Common myeloid progenitor, CD34-positive (primary cell): ENCODE measurements at places on chromosomes 5 and 9.

- DNase-seq = no peak
Observed at GRCh38 chr5:72291601-72292000, 28.4 kb downstream of the MRPS27 start.

- DNase-seq = peak; percentile 42
Observed at GRCh38 chr5:145941448-145942130, 5.2 kb downstream of the SH3RF2 start.

- DNase-seq = no peak
Observed at GRCh38 chr9:121672986-121673385, 21.6 kb downstream of the DAB2IP start.

- DNase-seq = no peak
Observed at GRCh38 chr5:102843997-102844396, 88.9 kb downstream of the PAM start.

GRCh38 chr5:2153802-2154201 lies 271.1 kb upstream of the IRX4 start:
- DNase-seq = no peak
